ENCODE measurements at places on chromosomes 2 and 18. TPM values are rescaled to one million over a fixed set of nuclear protein-coding genes. Genes with fewer than 3 reads are reported as not detected.

SP100 gene
- total RNA-seq, result 169 TPM

SERPINB13 gene
- total RNA-seq, result not detected

- no peak for DNase-seq
Measured at GRCh38 chr2:23322567-23323197, 62.3 kb upstream of the KLHL29 start.

ERBB4 gene
- 0.72 TPM for total RNA-seq

- DNase-seq, result no peak
Measured at GRCh38 chr2:19361325-19361990, 3.0 kb upstream of the OSR1 start.

DNA sequence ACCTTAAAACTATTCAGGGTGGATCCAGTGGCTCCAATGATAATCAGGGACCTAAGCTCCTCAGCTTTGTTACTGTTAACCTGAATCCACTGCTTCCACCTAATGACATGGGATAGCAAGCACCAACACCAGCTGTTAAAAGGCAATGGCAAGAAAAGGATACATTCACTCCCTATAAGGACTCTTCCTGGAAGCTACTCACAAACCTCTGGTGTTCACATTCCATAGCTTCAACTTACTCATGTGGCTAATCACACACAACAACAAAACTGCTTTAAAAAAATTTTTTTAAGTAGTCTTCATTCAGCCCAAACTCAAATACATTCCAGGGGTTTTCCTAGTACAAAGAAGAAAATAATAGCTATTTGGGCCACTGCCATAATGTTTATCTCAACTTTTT lies 24.5 kb downstream of the ROCK2 start:
- DNase-seq, result peak; percentile 89

- no peak for DNase-seq
Measured at GRCh38 chr2:113175042-113175628, 1.4 kb downstream of the PSD4 start.

GRCh38 chr2:196565106-196565765 lies 74.3 kb upstream of the CCDC150 start:
- no peak for DNase-seq

GRCh38 chr2:187338679-187339121 lies 109.4 kb downstream of the CALCRL start:
- no peak for DNase-seq

SEPTIN10 gene
- total RNA-seq, result 90.8 TPM

- no peak for DNase-seq
Measured at GRCh38 chr2:104749856-104750460, 104.0 kb upstream of the POU3F3 start.

TSHZ1 gene
- total RNA-seq, result 2.9 TPM

FBXO15 gene
- 1.2 TPM for total RNA-seq

GRCh38 chr2:229910832-229911412 lies 10.9 kb downstream of the TRIP12 start:
- no peak for DNase-seq

- peak; percentile 83 for DNase-seq
Measured at GRCh38 chr2:223586261-223586660, 15.9 kb downstream of the SCG2 start.

LRP2 gene
- total RNA-seq, result 0.79 TPM

DNA sequence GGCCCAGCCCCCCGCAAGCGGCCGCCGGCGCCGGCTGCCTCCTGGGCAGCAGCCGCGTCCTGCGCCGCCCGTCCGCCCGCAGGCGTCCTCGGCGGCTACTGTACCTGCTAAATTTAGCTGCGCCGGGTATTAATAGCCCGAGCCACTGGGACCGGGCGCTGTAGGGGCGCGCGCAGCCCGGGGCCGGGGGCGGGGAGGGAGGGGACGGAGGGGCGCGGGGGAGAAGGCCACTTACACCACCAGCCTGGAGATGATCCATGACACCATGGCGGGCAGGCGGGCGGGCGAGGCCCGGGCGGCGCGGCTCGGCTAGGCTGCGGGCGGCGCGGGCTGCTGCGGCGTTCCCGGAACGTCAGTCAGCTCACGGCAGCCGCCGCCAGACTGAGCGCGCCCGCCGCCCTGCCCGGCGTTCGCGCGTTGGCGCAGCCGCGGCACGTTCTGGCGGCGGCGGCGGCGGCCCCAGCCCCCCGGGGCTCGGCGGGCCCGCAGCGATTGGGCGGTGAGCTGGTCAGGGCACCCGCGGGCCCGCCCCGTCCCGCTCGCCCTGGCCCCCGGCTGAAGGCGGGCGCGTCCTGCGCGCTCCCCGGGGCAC lies at the start of gene REEP1:
Gene REEP1, minus strand, starts transcription at position 383 of the 592 bp plus-strand sequence. Its CDS starts 116 bp downstream, at position 267.
- no peak for DNase-seq

POTEJ gene
- total RNA-seq, result not detected

DIPK1C gene
- total RNA-seq, result not detected

EFEMP1 gene
- 155 TPM for total RNA-seq

DNA sequence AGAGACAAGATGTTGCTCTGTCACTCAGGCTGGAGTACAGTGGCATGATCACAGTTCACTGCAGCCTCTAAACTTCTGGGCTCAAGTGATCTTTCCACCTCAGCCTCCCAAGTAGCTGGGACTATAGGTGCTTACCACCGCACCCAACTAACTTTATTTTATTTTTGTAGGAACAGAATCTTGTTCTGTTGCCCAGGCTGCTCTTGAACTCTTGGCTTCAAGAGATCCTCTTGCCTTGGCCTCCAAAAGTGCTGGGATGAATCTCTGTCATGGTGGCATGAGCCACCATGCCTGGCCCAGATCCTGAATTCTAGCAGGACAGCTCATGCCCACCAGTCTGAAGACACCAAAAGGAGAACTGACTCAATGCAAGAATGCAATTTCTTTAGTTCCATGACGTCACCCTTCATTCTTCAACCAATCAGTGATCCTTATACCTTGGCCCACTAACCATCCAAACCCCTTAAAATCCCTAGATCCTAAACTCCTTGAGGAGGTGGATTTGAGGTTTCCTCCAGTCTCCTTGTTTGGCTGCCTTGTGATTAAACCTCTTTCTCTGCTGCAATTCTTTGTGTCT lies 25.6 kb upstream of the CXXC1 start:
- DNase-seq, result no peak

DNA sequence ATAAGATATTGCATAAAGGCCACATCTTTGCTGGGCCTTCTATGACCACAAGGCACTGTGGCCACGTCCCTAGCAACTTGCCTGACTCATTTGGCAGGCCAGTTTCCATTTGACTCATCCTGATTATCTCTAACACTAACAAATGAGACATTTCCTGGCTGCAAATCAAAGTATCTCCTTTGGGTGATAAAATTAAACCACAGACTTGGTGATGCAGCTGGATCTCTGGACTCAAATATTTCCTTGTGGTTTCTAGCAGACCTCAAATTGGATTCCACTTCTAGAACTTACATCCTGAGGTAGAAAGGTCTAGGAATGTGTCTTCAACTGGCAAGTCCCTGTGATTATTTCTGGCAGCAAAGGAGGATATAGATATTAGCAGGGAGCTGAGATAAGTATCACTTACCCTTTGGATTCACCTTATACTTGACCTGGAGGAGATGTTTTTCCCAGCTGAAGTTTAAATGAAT lies 167.9 kb upstream of the NXPH2 start:
- DNase-seq, result peak; percentile 99

SIX3 gene
- total RNA-seq, result 0.48 TPM

DNA sequence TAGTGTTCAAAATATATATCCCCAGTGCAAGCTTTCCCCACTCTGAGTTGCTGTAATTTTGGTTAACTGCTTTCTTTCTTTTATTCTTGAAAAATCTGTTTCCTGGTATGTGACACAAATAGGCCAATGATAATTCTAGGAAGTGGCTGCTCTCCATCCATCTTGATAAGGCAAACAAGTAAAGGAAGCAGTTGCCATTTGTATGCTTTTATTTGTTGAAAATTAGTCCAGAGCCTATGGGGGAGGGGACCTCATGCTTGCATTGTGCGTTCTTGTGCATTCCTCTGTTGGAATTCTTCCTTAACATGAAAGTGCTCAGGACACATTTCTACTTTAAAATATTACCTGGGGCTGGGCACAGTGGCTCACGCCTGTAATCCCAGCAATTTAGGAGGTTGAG lies 111.2 kb upstream of the FSHR start:
- DNase-seq, result no peak

GRCh38 chr2:197286805-197287595 lies 23.6 kb downstream of the ANKRD44 start:
- peak; percentile 93 for DNase-seq

GRCh38 chr2:204664708-204665121 lies 119.4 kb downstream of the PARD3B start:
- DNase-seq, result peak; percentile 75

CDKL4 gene
- total RNA-seq, result 0.34 TPM

SAG gene
- not detected for total RNA-seq

DNA sequence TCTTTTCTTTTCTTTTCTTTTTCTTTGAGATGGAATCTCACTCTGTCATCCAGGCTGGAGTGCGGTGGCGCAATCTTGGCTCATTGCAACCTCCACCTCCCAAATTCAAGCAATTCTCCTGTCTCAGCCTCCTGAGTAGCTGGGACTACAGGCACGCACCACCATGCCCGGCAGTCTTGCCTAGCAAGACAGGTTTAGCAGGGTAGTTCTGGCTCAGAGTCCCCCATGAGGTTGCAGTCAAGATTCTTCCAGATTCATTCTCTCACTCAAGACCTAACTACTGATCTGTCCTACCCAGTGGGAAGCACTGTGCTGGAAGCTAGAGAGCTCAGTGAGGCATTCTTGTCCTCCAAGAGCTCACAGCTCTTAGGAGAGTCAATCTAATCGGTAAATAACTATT lies 17.6 kb upstream of the ZAP70 start:
- no peak for DNase-seq

- DNase-seq, result no peak
Measured at GRCh38 chr2:238854699-238855229, 6.9 kb downstream of the TWIST2 start.

WNT6 gene
- 2.6 TPM for total RNA-seq

GRCh38 chr2:77977471-77978063 lies 455.4 kb upstream of the LRRTM4 start:
- DNase-seq, result no peak

DNA sequence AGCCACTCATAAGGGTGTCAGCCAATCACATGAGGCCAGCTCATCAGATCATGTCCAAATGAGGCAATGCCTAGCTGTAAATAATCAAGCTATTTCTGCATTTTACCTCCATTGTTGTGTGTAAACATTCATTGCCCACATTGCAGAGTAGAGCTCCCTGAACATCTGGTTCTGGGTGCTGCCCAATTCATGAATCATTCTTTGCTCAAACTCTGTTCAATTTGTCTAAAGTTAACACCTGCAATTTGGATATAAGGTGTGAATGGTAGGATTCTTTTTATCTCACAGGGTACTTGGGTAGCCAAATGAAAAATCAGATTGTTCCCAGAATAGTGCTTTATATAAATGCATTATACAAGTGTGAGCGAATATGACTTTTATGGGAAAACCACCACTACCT lies 345.5 kb upstream of the NT5C1B start:
- DNase-seq, result no peak

- DNase-seq, result no peak
Measured at GRCh38 chr2:240403396-240404104, 31.9 kb upstream of the GPC1 start.

GRCh38 chr2:157441072-157441454 lies 2.8 kb downstream of the CYTIP start:
- DNase-seq, result no peak

HOXD4 gene
- total RNA-seq, result not detected

RGPD3 gene
- 0.10 TPM for total RNA-seq

- no peak for DNase-seq
Measured at GRCh38 chr2:241156971-241157441, 6.7 kb downstream of the PPP1R7 start.

DNA sequence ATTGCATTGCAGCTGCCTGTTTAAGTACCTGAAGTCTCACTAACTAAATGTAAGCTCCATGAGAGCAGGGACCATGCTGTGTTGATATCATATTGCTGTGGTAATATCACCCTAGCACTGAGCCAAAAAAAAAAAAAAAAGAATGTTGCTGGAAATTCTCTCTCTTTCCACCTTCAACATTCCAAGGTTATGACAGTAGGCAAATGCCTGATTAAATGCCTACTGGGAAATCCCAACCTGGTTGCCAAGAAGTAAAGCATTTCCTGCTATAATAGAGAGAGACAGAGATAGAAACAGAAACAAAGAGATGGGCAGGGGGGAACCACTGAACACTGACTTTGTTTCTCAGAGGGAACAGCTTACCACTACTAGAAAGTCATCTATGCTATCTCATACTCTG lies 1604.2 kb downstream of the LRP1B start:
- peak; percentile 63 for DNase-seq

- DNase-seq, result no peak
Measured at GRCh38 chr18:9987931-9988330, 74.1 kb downstream of the VAPA start.

- DNase-seq, result no peak
Measured at GRCh38 chr18:58102018-58102417, 58.0 kb downstream of the NEDD4L start.

LTBP1 gene
- 29.7 TPM for total RNA-seq

- peak; percentile 22 for DNase-seq
Measured at GRCh38 chr2:23456881-23457760, 72.1 kb downstream of the KLHL29 start.

DNA sequence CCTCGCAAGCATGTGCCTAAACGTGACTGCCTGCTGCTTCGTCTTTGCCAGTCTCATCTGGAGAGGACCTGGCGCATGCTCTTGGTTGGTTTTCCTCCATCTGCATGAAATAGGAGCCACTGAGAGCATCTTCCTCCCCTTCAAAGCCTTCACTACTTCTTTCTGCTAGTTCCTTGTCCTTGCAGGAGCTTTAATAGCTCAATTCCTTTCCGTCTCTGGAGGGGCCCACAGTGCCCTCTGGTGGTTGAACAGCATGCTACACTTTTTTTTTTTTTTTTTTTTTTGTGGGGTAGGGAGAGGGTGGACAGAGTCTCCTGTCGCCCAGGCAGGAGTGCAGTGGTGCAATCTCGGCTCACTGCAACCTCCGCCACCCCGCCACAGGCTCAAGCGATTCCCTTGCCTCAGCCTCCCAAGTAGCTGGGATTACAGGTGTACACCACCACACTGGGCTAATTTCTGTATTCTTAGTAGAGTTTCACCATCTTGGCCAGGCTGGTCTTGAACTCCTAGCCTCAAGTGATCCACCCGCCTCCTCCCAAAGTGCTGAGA lies 59.6 kb downstream of the SP110 start:
- DNase-seq, result peak; percentile 7
